ENCODE measurements at places on chromosomes 4 and X. TPM values are rescaled to one million over a fixed set of nuclear protein-coding genes. Genes with fewer than 3 reads are reported as not detected.

The TREX2 gene
- total RNA-seq: 0.80 TPM

The FGFR3 gene
- 34.2 TPM for total RNA-seq

The PRDM8 gene
- 1.6 TPM for total RNA-seq

The HOPX gene
- 341 TPM for total RNA-seq

The SPOCK3 gene
- total RNA-seq: 0.74 TPM

The AR gene
- 5.0 TPM for total RNA-seq

The USP26 gene
- not detected for total RNA-seq

The BGN gene
- 157 TPM for total RNA-seq

The CXXC4 gene
- total RNA-seq: 1.9 TPM

The OPN1MW2 gene
- total RNA-seq: not detected

The FMR1NB gene
- not detected for total RNA-seq

The JCHAIN gene
- total RNA-seq: 191 TPM

The AKAP14 gene
- 4.8 TPM for total RNA-seq

The S100G gene
- not detected for total RNA-seq

The TLL1 gene
- total RNA-seq: 4.7 TPM

The MTTP gene
- total RNA-seq: 0.15 TPM

The PDZD4 gene
- total RNA-seq: 8.5 TPM

The HEPH gene
- 11.4 TPM for total RNA-seq

The IGFBP7 gene
- 322 TPM for total RNA-seq

The NLRP2B gene
- total RNA-seq: not detected

The SRPX gene
- 59.0 TPM for total RNA-seq

The NAP1L3 gene
- 0.95 TPM for total RNA-seq

The FHDC1 gene
- 21.9 TPM for total RNA-seq

The ATRX gene
- 88.8 TPM for total RNA-seq
